ENCODE measurements at places on chromosomes 7 and 10. TPM values are rescaled to one million over a fixed set of nuclear protein-coding genes. Genes with fewer than 3 reads are reported as not detected.
A peak's percentile ranks its signal among the peaks of the same experiment; 100 is the strongest.

- DNase-seq, result peak; percentile 27
Observed at GRCh38 chr7:64882341-64883112, 20.5 kb upstream of the ZNF273 start.

DNA sequence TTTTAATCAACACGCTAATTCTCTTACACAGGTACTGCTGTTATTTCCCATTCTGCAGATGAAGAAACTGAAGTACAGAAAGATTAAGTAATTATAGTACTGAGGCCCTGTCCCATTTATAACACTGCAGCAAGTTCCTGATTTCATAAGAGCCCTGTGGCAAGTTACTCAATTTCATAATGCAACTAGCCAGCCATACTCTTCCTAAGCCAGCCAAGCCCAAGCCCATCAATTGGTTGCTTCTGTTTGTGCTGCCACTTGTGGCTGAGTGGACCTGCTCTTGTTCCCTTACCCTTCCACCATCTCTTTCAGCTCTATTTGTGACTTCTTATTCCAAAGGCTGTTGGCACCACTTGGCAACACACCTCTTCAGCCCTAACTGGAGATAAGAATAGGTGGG lies 19.7 kb upstream of the PRPF18 start:
- no peak for DNase-seq

- peak; percentile 21 for DNase-seq
Observed at GRCh38 chr10:86758189-86759072, 2.0 kb downstream of the BMPR1A start.

GRCh38 chr7:15753887-15754579 lies 67.5 kb upstream of the MEOX2 start:
- no peak for DNase-seq

DNA sequence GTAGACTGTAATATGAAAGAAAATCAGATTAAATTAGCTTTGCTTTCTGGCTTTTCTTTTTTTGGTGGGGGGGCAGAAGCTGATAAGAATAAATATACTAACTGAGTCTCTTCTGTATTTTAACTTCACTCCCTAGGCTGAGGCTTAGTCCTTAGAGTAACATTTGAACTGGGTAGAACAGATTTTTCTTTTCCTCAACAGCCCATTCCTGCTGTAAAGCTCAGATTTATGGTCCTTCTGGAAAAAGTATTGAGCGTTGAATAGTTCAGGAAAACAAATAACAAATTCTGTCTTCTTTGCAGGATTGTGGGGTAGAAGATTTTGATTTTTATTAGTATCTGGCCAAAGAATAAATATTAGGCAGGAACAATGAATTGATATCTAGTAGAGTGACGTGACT lies 17.9 kb downstream of the SGPL1 start:
- no peak for DNase-seq

GRCh38 chr10:133028158-133028557 lies 59.6 kb upstream of the ADGRA1 start:
- no peak for DNase-seq

DNA sequence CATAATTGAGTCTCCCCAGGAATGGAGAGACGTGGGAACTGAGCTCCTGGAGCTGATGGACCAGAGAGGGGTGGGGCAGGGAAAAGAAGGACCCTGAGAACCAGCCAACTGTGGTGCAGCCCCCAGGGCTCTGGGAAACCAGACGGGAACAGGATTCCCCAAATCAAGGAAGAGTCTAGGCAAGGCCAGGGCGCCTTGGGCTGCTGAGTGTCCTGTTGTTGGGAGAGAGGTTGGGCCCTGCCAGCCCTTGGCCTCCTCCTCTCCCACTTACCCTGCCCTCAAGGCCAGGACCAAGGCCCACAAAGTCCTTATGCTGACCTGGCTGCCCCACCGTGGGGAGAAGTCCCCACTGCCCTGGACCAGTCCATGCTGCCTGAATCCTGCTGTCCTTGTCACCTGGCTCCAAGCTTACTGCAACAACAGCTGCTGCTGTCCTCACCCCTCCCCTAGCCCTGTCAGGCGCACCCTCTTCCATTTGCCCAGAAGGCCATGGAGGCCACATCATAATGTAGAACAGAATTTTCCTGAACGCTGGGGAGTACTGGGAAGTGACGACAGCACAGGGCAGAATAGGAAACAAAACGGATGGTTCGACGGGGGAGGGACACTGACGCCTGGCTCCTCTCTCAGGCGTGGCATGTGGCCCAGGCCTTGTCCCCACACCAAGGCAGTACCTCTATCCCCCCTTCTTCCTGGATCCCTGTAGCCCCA lies 132.9 kb upstream of the ZMIZ1 start:
- no peak for DNase-seq

GRCh38 chr7:131218727-131219128 lies 108.9 kb upstream of the MKLN1 start:
- DNase-seq, result peak; percentile 14

GRCh38 chr7:104855861-104856260 lies 158.1 kb upstream of the KMT2E start:
- no peak for DNase-seq

DNA sequence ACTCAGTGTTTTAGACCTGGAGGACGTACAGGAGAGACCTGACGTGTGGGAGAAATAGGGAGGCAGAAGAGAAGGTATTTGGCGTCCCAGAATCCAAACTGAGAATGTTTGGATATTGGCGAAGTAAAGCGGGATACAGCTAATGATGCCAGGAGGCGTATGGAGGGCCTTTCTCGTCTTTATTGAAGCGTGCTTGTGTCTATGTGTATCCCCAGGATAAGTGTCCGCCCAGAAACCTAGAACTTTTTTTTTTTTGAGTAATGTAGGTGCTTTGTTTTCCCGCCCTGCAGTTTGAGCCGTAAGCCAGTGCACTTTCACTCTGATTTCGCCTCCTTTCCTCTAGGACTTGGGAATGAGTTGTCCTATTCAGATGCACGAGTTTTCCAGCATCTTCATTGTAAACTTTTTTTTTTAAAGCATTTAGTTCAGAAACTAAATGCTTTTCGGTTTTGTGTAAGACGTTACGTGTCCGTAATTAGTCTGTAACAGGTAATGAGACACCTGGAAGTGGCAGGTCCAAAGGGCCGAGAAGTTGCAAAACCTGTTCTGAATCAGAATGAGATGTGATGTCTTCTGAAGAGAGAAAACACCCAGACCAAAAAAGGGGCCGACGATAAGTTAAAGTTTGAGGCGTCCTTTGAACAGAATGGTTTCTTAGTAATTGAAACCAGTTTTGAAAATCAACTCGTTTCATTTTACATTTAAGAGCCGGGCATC lies 746 bp downstream of the ARL5B start:
- DNase-seq, result peak; percentile 37

GRCh38 chr10:44961230-44961571 lies 1.6 kb downstream of the RASSF4 start:
- no peak for DNase-seq

DNA sequence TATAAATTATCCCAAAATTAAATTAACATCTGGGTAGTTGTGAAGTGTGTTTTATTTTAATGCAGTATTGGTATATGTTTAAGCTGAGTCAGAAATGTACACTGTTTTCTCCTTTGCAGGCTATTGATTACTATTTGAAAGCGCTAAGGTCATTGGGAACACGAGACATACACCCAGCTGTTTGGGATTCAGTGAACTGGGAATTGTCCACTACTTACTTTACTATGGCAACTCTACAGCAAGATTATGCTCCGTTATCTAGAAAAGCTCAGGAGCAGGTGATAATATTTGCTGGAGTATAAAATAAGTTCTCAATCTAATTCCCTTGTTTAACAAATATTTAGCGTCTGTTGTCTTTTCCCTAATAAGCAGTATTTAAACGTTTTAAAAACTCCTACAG lies 27.9 kb downstream of the EDRF1 start:
- no peak for DNase-seq

DNA sequence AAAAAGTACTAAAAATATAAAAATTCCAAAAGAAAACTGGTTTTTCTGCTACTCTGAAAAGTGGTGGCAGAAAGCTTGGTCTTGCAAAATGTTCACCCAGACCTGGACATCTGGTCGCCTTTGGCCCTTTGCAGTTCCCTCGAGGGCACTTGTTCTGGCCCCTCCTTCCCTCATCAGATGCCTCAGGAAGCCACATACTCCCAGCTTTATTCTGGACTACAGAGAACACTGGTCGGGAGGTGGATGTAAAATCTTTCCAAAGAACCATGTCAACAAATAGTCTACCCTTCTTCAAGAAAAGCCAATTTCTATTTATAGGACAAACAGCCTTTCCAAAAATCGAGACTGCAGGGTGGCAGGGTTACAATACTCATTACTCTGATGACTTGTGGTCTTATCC lies 726.1 kb downstream of the TNS3 start:
- DNase-seq, result peak; percentile 93

DNA sequence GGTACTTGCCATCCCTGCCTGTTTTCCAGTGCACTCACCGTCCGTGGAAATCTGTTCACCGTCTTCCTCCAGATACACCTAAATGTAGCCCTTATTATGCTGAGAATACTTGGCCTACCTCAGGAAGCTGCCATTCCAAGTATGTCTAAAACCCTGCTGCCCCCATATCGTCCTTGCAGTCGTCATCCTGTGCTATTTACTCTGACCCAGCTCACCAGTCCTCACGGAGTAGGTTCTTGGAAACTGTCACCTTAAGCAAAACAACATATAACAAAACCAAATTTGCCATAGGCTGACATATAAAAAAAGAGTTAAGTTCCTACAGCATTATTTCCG lies 880 bp upstream of the PIP4K2A start:
- no peak for DNase-seq

GRCh38 chr7:36916619-36917018 lies 192.3 kb upstream of the AOAH start:
- DNase-seq, result no peak

DNA sequence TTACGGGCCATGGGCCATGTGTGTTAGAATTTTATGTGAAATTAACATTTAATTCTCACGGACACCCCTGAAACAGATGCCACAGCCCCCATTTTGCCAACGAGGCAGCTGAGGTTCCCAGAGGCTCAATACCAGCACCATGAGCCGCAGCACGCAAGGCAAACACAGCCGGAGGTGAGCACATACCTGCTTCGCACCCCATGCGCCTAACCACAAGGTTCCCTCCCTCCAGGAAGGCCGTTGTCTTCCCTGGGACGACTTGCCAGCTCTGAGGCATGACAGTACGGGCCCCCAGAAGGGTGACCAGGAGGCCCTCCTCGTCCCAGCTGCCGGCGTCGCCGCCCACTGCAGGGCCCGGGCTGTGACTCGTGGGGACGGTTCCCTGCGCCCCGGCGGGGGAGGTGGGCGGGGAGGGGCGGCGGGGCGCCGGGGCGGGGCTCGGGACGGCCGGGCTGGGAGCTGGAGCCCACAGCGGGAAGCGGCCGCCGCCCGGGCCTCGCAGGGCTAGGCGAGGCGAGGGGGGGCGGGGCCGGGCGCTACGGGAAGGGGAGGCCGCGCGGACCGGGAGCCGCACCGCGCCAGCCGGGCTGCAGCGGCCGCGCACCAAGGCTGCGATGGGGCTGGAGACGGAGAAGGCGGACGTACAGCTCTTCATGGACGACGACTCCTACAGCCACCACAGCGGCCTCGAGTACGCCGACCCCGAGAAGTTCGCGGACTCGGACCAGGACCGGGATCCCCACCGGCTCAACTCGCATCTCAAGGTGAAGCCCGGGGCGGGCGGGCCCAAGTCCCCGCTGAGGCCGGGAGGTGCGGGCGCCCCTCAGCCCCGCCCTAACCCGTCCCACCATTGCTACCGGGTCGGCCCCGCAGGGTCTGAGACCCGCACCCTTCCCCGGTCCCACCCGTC lies at the start of gene CAV2:
CAV2 (plus strand) TSS at position 571 of the 910 bp plus-strand sequence; CDS start at position 615, 44 bp downstream.
- DNase-seq, result peak; percentile 72

- no peak for DNase-seq
Observed at GRCh38 chr7:18027628-18028027, at the start of gene PRPS1L1. TSS of gene PRPS1L1 (minus strand) at chr7:18027846.

- DNase-seq, result no peak
Observed at GRCh38 chr10:52853704-52854103, 81.1 kb upstream of the MBL2 start.

GRCh38 chr7:157837047-157837446 lies 500.2 kb downstream of the DNAJB6 start:
- DNase-seq, result no peak

GRCh38 chr7:73556208-73557107 lies 1.0 kb downstream of the BCL7B start:
- DNase-seq, result no peak

The AGMO gene
- 1.1 TPM for total RNA-seq

The LRRC18 gene
- total RNA-seq, result not detected

The SFRP5 gene
- not detected for total RNA-seq

The ZNRF2 gene
- 15.1 TPM for total RNA-seq

The REEP3 gene
- total RNA-seq, result 57.6 TPM

The MMD2 gene
- not detected for total RNA-seq

The EPHB6 gene
- not detected for total RNA-seq

The IQUB gene
- total RNA-seq, result 0.39 TPM

The CALHM3 gene
- 6.8 TPM for total RNA-seq

The STEAP1B gene
- 89.9 TPM for total RNA-seq
